ENCODE measurements at places on chromosomes 6 and 20.

GRCh38 chr20:34254979-34255378 is 13.8 kb downstream of the ASIP start:
- no peak for DNase-seq

DNA sequence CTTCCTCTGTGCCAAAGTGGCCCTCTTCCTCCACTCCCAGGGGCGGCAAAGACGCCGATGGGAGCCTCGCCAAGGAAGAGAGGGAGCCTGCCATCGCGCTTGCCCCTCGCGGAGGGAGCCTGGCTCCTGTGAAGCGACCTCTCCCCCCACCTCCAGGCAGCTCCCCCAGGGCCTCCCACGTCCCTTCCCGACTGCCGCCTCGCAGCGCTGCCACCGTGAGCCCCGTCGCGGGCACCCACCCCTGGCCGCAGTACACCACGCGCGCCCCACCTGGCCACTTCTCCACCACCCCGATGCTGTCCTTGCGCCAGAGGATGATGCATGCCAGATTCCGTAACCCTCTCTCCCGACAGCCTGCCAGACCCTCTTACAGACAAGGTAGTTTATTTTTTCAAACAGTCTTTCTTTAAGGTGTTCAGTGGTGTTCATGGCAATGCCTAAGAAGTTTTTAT is 64.9 kb downstream of the FNDC1 start:
- DNase-seq = no peak

- no peak for DNase-seq
These were observed 63.6 kb downstream of the GCLC start for GRCh38 chr6:53481323-53481722.

GRCh38 chr6:4585682-4586468 is 190.3 kb upstream of the CDYL start:
- DNase-seq = no peak

DNA sequence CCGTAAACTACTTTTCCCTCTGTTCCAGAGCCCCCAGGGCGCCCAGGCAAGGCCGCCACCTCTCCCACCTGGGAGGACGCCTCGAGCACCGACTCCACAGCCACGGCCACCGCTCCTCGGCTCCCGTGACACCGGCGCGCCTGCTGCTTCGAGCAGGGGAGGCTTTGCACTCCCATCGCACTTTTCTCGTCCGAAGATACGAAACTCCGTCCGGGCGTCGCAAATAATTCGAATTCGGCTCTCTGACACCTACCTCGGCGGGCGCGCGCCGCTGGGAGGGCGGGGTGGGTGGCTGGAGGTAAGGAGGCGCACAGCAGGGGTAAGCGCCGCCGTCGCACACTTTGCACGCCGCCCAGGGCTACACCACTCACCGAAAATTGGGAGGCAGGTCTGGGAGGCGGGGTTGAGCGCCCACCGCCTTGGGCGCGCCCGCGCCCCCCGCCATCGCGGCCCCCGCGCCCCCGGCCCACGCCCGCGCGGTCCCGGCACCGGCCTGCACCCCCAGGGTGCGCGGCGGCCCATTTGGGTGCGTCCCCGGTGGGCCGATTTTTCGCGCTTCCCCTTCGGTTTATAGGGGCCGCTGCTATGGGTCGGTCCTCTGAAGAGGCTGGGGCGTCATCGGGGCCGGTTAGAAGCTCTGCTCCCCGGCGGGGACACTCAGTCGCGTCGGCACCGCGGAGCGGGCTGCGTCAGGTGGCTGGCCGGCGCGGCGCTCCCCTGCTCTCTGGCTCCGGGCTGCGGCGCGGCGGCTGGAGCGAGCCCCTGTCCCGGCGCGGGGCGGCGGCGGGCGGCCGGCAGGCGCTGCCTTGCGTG is 36.2 kb downstream of the GNAS start:
- peak; percentile 90 for DNase-seq

GRCh38 chr6:99189823-99190721 is 159.4 kb downstream of the FAXC start:
- no peak for DNase-seq

- no peak for DNase-seq
These were observed 114.7 kb downstream of the PRIM2 start for GRCh38 chr6:57432157-57432556.

Measured in CD4-positive, alpha-beta T cell treated with Interleukin-4 for 1 hour (primary cell).